ENCODE measurements at places on chromosomes 13 and 19.
A peak's percentile ranks its signal among the peaks of the same experiment; 100 is the strongest.

GRCh38 chr19:4991538-4991937, 22.6 kb downstream of the KDM4B start:
- DNase-seq = no peak

DNA sequence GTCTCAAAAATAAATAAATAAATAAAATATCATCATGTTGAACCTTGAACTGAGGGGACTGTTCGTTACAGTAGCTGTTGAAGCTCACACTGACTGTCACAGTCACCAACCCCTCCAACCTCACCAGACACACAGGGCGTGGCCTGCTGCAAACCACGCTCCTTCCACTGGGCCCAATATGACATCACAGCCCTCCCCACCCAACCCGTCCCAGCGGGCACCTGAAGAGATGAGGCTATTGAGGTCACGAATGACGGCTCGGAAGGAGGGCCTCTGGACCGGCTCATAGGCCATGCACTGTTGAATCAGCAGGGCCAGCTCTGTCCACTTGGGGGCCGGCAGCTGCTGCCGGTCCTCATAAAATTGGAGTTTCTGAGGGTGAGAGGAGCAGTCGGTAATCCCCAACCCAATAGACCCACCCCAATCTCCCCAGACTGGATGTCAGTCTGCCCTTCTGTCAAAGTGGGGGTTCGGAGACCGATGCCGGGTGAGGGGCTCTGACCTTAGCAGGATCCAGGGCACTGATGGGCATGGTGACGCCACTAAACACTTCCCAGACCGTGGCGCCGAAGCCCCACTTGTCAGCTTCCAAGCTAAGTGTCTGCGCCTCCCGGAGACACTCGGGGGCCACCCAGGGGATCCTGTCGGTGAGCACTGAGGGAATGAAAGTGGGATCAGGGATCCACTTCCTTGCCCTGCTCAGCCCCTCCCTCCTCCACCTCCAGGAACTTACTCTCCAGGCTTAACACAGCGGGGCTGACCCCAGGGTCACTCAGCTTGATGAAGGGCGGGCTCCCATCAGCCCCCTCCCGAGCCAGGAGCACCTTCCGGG, 13.2 kb downstream of the JAK3 start:
- DNase-seq = no peak

DNA sequence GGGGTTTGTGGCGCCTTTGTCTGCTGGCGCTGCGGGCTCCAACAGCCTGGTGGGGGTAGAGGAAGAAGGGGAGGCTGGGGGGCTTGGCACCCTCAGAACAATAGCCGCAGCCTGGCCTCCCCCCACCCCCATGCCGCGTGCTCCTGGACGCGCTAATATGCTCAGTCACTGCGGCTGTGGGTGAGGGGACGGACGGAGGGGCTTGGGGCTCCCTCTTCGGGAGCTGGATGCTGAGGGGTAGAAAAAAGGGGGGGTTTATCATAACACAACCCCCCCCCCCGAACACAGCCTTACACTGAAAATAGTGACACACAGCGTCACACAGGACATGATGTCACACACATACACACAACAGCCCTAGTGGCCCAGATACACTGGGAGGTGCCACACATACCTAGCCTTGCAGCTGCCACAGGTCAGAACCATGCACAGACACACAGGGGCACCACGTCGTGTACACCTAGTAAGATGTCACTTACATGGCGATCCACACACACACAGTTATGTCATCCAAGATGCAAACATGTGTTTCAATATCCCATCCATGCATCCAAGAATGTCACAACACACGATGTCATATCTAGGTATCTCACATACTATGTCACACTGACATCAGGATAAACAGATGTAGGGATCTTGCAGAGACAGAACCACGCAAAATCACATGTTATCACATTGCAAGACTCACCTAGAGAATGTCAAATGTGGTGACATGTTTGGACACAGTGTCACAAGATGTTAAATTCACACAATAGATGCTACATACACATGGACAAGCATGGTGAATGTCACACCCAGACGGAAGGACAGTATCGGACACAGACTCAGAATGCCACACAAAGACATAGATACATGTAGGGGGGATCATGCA, 806 bp downstream of the MAST1 start:
- peak; percentile 33 for DNase-seq

GRCh38 chr13:90395348-90395747, 952.1 kb upstream of the MIR17HG start:
- no peak for DNase-seq

DNA sequence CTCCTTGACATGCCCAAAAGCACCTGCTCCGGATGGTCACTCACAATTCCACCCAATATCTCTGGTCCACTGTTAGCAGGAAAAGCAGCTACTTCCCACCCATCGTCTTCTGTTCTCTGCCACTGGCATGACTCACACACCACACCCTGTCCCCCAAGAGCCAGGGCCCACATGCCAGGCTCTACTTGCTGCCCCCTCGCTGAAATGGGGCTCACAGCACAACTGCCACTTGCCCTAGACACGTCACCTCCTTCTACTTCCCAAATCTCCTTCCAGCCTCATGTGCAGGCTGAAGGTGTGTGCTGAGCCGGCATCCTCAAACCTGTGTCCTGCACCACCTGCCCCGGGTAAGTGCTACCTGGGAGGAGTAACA, 65.0 kb downstream of the TBC1D4 start:
- no peak for DNase-seq

DNA sequence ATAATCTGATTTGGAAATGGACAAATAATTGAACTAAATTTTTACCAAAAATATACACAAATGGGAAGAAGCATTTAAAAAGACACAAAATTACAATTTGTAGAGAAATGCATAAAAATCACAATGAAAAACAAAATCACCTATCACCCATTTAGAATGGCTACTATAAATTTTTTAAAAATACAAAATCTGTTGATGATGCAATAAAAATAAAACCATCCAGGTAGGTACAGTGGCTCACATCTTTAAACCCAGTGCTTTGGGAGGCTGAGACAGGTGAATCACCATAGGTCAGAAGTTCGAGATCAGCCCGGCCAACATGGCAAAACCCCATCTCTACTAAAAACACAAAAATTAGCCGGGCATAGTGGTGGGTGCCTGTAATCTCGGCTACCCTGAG, 23.5 kb downstream of the ZNF43 start:
- no peak for DNase-seq

- peak; percentile 46 for DNase-seq
These were observed 427 bp downstream of the ZNF160 start for GRCh38 chr19:53102756-53103233.

- no peak for DNase-seq
These were observed 59.0 kb downstream of the SMARCA4 start for GRCh38 chr19:11019824-11020223.

GRCh38 chr13:80386002-80386401, 45.1 kb upstream of the SPRY2 start:
- no peak for DNase-seq

- DNase-seq = no peak
These were observed 293.6 kb downstream of the TEX29 start for GRCh38 chr13:111614009-111614408.

- DNase-seq = no peak
These were observed 17.7 kb downstream of the MAG start for GRCh38 chr19:35309481-35310279.

DNA sequence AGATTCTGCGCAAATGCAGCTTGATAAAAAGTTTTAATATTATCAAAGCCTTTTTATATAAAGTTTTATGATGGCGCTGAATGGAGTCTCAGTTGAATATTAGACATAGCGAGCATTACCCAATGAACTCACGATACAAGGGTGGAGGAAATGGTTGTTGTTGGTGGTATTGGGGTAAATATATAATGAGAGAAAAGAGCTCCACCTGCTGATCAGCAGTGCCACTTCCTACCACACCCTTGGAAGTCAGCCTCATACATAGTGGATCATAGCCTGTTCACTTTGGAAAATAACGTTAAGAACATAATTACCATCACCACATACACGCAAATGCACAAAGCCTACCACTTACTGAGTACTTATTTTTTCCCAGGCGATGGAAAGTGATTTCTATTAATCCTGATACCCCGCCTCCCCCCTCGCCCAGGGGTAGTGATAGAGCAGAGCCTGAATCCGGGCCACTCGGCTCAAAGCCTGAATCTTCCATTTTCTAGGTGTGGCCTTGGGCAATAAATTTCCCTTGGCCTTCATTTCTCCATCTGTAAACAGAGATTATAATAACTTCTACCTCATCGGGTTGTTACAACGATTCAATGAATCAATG, 358.3 kb downstream of the KLF5 start:
- DNase-seq = no peak

DNA sequence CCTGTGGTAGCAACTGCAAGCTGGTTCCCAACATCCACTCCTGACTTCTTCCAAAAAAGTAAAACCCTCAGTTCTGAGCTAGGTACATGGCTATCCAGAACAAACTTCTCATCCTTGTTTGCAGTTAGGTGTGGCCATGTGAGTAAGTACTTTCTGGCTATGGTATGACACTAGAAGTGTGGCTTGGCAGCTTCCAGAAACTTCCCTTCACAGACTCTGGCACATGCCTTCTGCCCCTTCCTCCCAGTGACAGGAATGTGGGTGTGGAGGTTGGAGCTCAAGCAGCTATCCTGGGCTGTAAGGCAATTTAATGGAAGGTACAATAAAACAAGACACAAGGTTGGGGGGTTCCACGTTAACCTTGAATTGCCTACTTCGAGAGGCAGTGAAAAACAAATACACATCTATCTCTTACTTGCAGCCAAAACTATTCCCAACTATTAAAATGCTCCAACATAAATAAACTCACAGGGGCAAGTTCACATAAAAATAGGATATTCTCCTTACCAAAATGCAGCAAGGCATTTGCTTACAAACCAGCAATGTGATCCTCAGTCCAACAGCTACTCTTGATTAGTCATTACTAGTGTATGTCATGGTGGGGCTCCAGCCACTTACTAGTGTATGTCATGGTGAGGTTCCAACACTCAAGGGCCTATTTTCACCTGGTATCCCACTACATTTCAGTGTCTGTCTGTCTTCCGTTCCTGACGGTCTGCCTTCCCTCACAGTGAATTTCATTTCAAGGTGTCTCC, 3.1 kb downstream of the SMG9 start:
- no peak for DNase-seq

DNA sequence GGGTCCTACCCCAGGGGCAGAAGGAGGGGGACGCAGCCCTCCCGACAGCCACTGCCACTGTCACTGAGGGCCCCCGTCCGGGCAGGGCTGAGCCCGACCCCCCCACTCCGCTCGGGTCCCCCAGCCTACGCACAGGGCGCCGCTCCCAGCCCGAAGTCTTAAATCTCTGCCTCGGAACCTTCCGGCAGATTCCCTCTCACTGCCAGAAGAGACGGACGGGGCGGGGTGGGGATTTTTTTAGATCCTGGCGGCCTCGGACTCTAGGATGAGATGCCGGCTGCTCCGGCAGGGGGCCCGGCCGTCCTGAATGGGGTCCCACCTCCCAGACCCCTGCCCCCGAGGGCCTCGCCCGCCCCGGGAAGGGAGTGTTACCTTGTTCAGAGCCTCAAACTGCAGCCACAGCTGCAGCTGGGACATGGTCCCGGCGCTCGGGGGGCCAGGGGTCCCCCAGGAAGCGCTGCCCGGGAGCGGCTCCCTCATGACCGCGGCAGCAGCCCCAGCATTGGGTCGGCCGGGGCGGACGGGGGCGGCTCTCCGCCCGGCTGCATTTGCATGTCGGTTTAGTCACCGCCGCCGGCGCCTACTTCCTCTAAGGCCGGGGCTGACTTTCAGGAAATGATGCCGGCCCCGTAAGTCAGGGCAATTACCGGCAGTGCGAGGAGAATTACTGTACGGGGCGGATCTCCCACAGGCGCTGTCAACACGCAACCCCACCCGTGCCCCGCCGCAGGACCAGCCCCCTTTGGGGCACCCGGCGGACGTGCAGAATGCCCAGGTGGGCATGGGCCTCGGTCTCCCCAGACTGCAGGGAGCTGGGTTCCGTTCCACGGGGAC, 28.1 kb downstream of the GPX4 start:
- peak; percentile 92 for DNase-seq

DNA sequence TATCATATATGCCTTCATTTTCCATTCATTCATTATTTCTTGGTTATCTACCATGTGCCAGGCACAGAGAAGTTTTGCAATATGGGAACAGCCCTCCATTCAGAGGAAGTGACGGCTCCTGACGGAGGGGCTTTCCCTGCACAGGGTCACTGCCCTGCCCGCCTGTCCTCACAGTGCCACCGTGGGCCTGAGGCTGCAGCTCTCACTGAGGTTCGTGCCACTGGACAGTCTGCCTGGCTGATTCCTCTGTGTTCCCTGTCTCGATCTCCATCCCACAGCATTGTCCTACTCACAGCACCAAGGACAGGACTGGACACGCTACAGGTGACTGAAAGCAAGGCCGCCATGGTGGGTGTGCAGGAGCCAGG, 92.7 kb downstream of the TSHZ3 start:
- DNase-seq = no peak

GRCh38 chr13:35961461-35962220, 169.5 kb downstream of the DCLK1 start:
- no peak for DNase-seq

GRCh38 chr19:29952177-29952576, 10.1 kb downstream of the URI1 start:
- DNase-seq = no peak

- no peak for DNase-seq
These were observed 362 bp downstream of the WTIP start for GRCh38 chr19:34481861-34482379.

GRCh38 chr19:45954156-45954555, 19.5 kb downstream of the NOVA2 start:
- no peak for DNase-seq

DNA sequence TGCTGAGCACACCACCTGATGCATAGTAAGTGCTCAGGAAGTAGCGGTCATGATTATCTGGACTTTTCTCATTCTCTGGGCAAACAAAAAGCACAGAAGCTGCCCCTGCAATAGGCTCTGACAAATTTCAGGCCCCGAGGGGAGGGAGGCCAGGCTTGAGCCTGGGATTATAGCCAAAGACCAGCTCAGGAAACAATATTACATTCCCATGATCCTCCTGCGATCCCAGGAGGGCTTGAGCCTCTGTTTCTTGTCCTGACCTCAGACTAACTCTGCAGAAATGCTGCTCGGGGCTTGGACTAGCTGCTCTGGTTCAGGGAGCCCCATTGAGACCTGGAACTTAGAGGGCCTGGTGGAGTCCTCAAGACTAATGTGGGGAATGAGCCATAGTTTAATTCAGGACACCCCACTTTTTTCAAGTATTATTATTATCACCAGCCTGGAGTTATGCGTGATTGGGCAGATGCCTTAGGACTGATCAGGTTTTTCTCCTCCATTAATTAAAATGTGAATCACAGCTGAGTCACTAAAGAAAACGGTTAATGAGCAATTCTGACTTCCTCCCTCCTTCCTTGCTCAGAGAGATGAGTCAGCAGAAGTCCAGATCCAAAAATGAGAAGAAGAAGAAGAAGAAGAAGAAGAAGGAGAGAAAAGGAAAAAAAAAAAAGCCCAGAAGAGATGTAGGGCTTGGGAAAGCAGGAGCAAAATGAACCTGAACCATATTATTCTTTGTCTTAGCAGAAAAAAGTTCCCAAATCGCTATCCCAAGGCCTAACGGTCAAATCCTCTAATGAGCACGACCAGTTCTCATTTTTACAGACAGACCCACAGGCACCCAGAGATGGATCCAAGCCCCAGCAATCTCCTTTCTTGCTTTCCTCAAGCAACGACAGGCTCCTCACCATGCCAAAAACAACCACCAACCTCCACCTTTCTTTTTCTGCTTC, 107.2 kb downstream of the CACNA1A start:
- DNase-seq = no peak

GRCh38 chr19:34254698-34255432, 511 bp downstream of the GARRE1 start:
- DNase-seq = peak; percentile 51

Measured in activated T-cell treated with anti-CD3 and anti-CD28 coated beads, Interleukin-2, amount 50 U/mL, for 48 hours (primary cell).